ENCODE measurements at places on chromosomes 16 and 17. TPM values are rescaled to one million over a fixed set of nuclear protein-coding genes. Genes with fewer than 3 reads are reported as not detected.
A peak's percentile ranks its signal among the peaks of the same experiment; 100 is the strongest.

GRCh38 chr16:53960954-53961616, 257.1 kb downstream of the FTO start:
- H3K27me3 ChIP-seq = no peaks in the 10 kb centered on the region
- H3K36me3 ChIP-seq = no peaks in the 10 kb centered on the region
- peaks cover 15% of the 10 kb centered on the region for H3K4me1 ChIP-seq
- DNase-seq = no peak

DNA sequence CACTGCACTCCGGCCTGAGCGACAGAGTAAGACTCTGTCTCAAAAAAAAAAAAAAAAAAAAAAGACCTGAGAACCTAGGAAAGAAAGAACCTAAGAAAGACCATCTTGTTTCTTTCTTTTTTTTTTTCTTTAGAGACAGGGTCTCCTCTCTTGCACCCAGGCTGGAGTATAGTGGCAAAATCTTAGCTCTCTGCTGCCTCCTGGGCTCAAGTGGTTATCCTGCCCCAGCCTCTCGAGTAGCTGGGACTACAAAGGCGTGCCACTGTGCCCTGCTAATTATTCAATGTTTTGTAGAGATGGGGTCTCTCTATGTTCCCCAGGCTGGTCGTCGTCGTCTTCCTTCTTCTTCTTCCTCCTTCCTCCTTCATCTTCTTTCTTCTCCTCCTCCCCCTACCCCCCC, 7.8 kb upstream of the BIRC5 start:
- H3K36me3 ChIP-seq = no peaks in the 10 kb centered on the region
- no peaks in the 10 kb centered on the region for H3K4me1 ChIP-seq
- no peak overlapping the region for H3K27ac ChIP-seq
- no peaks in the 10 kb centered on the region for H3K27me3 ChIP-seq
- DNase-seq = no peak

- H3K27ac ChIP-seq = no peak overlapping the region
- H3K4me3 ChIP-seq = no peak overlapping the region
- DNase-seq = no peak
- peaks cover 12% of the 10 kb centered on the region for H3K27me3 ChIP-seq
- no peaks in the 10 kb centered on the region for H3K36me3 ChIP-seq
Measured at GRCh38 chr17:73910821-73911515, 266.7 kb upstream of the SDK2 start.

GRCh38 chr17:12320286-12320685, 299.6 kb downstream of the MAP2K4 start:
- no peaks in the 10 kb centered on the region for H3K27me3 ChIP-seq
- no peak overlapping the region for H3K4me3 ChIP-seq
- DNase-seq = no peak
- H3K36me3 ChIP-seq = no peaks in the 10 kb centered on the region

GRCh38 chr17:4949321-4950074, 1.2 kb upstream of the PFN1 start:
- H3K27me3 ChIP-seq = no peaks in the 10 kb centered on the region
- peak overlapping the region; percentile 91 for H3K27ac ChIP-seq
- H3K36me3 ChIP-seq = peaks cover 38% of the 10 kb centered on the region
- H3K4me1 ChIP-seq = peaks cover 39% of the 10 kb centered on the region
- DNase-seq = peak; percentile 81

DNA sequence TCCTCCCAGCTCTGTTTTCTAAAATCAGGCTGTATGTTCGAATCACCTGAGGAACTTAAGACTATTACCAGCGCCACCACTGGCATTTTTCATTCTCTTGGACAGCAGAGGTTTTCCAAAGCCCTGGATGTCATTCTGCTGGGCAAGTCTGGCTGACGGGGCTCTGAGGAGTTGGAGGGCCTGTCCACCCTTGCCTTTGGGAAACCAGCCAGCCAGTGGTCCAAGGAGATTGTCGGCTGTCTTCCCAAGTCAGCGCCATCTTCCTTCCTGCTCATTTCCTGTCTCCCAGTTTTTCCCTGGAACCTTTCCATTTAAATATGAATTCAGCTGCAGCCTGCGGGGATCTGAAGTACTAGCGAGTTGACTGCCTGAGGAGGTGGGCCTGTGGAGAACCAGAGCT, 258.3 kb downstream of the PRKCA start:
- H3K4me3 ChIP-seq = no peak overlapping the region
- peaks cover 7% of the 10 kb centered on the region for H3K4me1 ChIP-seq
- H3K27ac ChIP-seq = no peak overlapping the region

GRCh38 chr17:77414811-77415400, 274.1 kb downstream of the SEC14L1 start:
- H3K27me3 ChIP-seq = no peaks in the 10 kb centered on the region
- no peak for DNase-seq
- no peak overlapping the region for H3K27ac ChIP-seq
- no peak overlapping the region for H3K4me3 ChIP-seq
- peaks cover 53% of the 10 kb centered on the region for H3K36me3 ChIP-seq

GRCh38 chr17:60846175-60846574, 168.5 kb downstream of the BCAS3 start:
- H3K36me3 ChIP-seq = no peaks in the 10 kb centered on the region
- no peak overlapping the region for H3K27ac ChIP-seq
- DNase-seq = no peak
- H3K4me1 ChIP-seq = no peaks in the 10 kb centered on the region

DNA sequence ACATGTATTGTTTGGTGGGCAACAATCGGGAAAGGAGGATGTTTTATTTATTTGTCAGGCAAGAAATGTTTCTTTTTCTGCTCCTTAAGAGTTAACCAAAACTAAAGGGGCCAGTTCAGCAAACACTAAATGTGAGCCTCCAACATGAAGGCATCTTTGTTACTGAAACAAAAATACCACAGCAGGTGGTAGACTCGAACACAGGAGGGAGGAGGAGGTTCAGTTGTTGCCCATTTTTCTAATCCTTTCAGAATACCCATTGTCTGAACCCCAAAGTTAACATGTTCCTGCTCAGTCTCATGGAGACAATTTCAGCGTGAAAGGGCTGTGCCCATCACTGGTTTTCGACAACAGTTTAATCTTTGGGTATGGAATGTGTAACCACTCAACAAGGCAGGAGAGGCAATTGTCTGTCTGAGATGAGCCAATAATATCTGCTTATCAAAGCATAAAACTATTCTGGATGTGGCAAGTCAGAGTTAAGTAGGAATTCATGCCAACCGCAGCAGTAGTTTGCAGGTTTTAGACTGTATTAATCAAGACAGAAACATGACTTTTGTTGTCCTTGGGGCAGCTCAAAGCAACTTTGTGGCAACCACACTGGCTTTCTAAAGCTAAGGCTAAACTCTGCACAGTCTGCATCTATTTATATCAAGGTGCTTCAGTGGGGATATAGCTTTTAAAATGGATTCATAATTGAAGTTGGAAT, 211.7 kb downstream of the FTO start:
- H3K27ac ChIP-seq = no peak overlapping the region
- H3K36me3 ChIP-seq = peaks cover 2% of the 10 kb centered on the region
- H3K4me3 ChIP-seq = no peak overlapping the region
- peaks cover 4% of the 10 kb centered on the region for H3K4me1 ChIP-seq
- no peak for DNase-seq

DNA sequence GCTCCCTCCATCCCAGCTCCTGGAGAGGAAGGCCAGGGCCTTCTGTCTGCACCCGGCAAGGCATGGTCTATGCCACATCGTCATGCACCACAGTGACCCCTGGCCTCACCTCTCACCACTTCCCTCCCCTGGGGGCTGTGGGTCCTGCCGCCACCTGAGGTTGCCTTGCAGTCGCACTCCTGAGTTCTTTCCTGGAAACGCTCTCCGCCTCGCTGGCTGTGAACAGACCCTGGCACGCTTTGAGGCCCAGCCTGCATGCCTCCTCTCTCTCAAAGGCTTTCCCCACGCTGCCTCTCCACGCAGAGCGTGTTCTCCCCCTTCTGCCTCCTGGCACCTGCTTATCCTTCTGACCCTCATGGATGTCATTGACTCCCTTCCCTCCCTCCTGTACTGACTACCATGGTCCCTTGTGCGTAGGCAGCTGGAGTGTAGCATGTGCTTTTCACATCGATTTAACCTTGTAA, 45.4 kb downstream of the SEC14L1 start:
- H3K36me3 ChIP-seq = peaks cover 13% of the 10 kb centered on the region
- no peak overlapping the region for H3K4me3 ChIP-seq
- peak; percentile 45 for DNase-seq
- H3K4me1 ChIP-seq = peaks cover 47% of the 10 kb centered on the region
- H3K27ac ChIP-seq = no peak overlapping the region

TSPOAP1 gene
- 69.4 TPM for total RNA-seq

BCO1 gene
- not detected for total RNA-seq

- peaks cover 17% of the 10 kb centered on the region for H3K36me3 ChIP-seq
- peak; percentile 22 for DNase-seq
- no peaks in the 10 kb centered on the region for H3K27me3 ChIP-seq
- peak overlapping the region; percentile 84 for H3K27ac ChIP-seq
Measured at GRCh38 chr17:4833941-4834680, 971 bp downstream of the MINK1 start.

SERPINF2 gene
- total RNA-seq = 0.55 TPM

GRCh38 chr16:27378871-27379481, 23.0 kb upstream of the IL21R start:
- no peaks in the 10 kb centered on the region for H3K36me3 ChIP-seq
- peak; percentile 28 for DNase-seq
- peaks cover 31% of the 10 kb centered on the region for H3K4me1 ChIP-seq
- H3K27me3 ChIP-seq = no peaks in the 10 kb centered on the region
- peak overlapping the region; percentile 5 for H3K4me3 ChIP-seq

GRCh38 chr16:69003500-69003899, 102.0 kb upstream of the HAS3 start:
- no peaks in the 10 kb centered on the region for H3K4me1 ChIP-seq
- H3K36me3 ChIP-seq = peaks cover 21% of the 10 kb centered on the region
- no peak for DNase-seq
- H3K27me3 ChIP-seq = no peaks in the 10 kb centered on the region
- H3K4me3 ChIP-seq = no peak overlapping the region

DNA sequence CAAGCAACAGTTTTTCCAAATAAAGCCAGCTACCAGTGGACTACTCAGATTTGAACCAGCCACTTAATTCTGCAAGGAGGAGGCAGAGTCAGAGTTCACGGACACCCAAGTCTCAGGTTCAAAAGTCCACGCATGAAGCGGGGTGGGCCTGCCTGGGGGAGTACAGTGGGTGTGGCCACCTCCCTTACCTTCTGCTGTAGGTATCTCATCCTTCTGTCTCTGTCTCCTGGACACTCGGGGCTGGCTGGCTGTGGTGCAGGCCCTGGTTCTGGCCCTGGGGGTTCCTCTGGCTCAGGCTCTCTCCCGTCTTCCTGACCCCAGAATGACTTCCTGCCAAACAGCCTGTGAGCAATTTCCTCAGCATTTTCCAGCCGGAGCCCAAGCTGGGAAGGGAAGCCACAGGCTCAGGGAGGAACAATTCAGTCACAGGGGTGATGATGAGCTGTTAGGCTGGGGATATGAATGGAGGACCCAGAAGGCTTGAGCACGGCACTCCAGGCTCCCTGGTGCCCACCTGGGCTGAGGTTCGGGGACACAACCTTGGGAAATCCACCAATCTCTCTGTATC, 101.9 kb downstream of the LITAF start:
- no peak overlapping the region for H3K27ac ChIP-seq
- no peak for DNase-seq
- peaks cover 8% of the 10 kb centered on the region for H3K36me3 ChIP-seq
- H3K4me3 ChIP-seq = no peak overlapping the region

DNA sequence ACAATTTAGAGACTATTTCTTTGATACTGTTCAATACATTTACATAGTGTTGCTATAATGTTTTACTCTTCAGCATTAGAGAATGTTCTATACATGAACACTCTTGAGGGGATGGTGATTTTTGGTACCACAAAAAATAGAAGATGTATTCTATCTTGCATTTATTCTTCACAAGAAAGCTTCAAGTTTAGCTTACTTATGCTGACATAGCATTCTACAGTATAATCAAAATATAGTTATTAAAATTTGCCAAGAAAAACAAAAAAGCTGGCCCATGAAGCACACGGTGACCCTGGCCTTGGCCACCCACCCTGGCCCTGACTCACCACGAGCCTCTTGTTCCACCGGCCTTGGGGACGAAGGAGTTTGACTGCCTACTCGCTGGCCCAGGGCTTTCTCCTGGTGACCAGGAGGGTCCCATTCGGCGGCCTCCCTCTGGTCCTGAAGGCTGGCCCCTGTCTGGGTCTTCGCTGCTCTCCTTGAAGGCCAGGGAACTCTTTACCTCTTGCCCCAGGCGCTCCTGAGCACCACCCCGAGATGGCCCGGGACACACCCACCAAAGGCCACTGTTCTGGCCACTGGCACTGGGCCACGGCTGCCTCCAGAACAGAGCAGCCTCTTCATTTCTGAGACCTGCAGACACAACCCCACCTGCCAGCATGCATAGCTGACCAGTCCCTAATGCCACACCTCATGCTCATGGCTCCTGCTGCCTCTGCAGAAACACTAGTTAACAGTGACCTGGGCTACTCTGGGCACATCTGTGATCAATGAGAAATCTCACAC, 22.5 kb upstream of the ICAM2 start:
- peaks cover 33% of the 10 kb centered on the region for H3K4me1 ChIP-seq
- H3K36me3 ChIP-seq = peaks cover 87% of the 10 kb centered on the region
- no peaks in the 10 kb centered on the region for H3K27me3 ChIP-seq
- peak overlapping the region; percentile 6 for H3K27ac ChIP-seq

DNA sequence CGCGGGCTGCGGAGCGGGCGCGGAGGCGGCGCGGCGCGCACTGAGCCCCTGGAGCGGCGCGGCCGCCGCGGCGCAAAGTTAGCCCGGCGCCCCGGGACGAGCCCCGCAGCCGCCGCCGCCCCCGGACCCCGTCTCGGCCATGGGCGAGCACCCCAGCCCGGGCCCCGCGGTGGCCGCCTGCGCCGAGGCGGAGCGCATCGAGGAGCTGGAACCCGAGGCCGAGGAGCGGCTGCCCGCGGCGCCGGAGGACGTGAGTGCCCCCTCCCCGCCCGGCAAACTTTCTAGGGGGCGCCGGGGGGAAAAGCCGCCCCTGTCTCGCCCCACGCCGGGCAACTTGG, 388 bp downstream of the RHBDL3 start:
- no peak overlapping the region for H3K4me3 ChIP-seq
- no peak for DNase-seq
- no peaks in the 10 kb centered on the region for H3K36me3 ChIP-seq
- no peak overlapping the region for H3K27ac ChIP-seq
- H3K27me3 ChIP-seq = peaks cover 79% of the 10 kb centered on the region
- peaks cover 18% of the 10 kb centered on the region for H3K4me1 ChIP-seq

TBC1D3I gene
- 0.15 TPM for total RNA-seq

CCL5 gene
- total RNA-seq = 491 TPM

- peaks cover 17% of the 10 kb centered on the region for H3K27me3 ChIP-seq
- no peak overlapping the region for H3K27ac ChIP-seq
- no peaks in the 10 kb centered on the region for H3K4me1 ChIP-seq
- no peaks in the 10 kb centered on the region for H3K36me3 ChIP-seq
- no peak overlapping the region for H3K4me3 ChIP-seq
Measured at GRCh38 chr16:85928401-85928820, 29.4 kb downstream of the IRF8 start.

- H3K36me3 ChIP-seq = no peaks in the 10 kb centered on the region
- H3K4me3 ChIP-seq = no peak overlapping the region
- no peak for DNase-seq
- H3K27ac ChIP-seq = no peak overlapping the region
- H3K27me3 ChIP-seq = peaks cover 33% of the 10 kb centered on the region
Measured at GRCh38 chr17:50680126-50680525, 27.6 kb downstream of the ANKRD40 start.
